Fibroblast of skin of left quadriceps (primary cell): ENCODE measurements at places on chromosomes 6 and 20.

DNA sequence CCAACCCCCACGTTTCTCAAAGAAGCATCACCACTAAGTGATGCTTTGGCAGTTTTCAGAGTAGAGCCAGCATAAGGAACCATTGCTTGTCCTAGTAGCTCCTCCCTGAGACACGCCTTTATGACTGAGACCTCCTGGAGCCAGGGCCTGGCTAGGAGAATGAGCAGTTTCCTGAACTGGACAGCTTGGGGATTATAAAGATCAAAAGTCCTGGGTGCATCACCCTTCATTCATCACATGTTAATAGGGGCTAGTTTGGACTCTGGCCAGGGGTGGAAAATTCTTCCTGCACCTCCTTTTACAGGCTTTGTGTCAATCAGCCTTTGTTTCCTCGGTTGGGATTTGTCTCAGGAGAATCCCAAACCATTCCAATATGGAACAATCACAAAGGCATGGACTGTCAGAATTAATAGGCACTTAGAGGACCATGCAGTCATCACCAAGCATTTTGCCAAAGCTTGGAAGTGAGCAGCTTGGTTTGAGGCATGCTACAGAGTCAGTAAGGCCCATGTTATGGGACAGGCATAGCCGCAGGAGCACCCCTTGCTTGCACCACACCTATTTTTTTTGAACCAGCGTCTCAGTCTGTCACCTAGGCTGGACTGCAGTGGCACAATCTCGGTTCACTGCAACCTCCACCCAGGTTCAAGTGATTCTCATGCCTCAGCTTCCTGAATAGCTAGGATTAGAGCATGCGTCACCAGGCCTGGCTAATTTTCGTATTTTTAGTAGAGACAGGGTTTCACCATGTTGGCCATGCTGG, 64.9 kb upstream of the TGM3 start:
- DNase-seq: no peak

GRCh38 chr20:44271915-44272663, 25.0 kb downstream of the GDAP1L1 start:
- DNase-seq: no peak

GRCh38 chr6:106084106-106084988, 1.8 kb upstream of the PRDM1 start:
- peak; percentile 89 for DNase-seq

DNA sequence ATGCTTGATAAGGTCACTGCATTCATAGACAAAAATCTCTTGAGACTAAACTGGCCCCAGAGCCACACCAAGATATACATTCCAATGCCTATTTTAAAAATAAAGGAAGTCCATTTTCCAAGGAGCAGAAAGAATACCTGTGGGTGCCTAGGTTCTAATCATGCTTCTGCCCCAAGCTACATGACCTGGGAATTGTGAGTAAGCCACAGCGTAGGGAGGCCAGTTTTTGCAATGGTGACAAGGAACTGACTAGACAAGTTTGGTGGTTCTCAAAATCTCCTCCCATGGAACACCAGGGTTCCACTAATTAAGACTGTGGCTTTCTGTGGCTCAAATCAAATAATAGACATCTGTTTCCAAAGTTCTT, 83.3 kb downstream of the GMDS start:
- no peak for DNase-seq

GRCh38 chr6:11538052-11538818, 686 bp downstream of the TMEM170B start:
- DNase-seq: no peak

DNA sequence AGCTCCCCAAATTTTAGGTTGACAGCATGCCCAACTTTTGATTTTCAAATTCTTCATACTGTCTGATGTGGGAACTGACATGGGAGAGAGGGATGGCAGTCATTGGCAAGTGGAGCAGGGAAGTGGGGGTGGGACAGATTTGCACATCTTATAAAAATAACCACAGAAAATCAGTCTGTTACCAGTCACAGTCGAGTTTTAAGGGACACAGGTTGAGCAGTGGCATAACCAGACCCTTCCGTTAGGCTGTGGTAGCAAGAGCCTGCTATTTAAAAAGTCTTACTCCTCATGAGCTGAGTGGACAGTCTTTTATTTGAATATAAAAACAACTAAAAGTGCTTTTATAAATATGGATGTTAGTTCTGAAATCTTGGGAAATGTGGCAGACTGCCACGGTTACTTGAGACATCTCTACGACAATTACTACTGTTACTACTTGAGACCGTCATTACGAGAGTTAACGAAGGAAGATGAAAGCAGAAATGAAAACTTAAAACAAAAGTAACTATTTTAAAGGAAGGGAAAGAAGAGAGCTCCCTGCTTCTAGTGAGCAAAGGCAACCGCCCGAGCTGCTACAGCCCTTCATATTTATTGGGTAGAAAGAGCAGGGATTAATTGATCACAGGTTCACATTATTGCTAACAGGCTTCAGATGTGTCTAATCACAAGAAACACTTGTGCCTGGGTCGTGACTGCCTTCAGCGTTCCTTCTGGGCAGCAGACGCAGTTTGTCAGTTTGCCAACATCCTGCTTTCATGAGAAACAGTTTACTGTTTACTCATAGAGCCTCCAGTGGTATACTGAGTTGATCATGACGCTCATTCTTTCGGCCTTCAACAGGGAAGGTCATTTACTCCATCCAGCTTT, 71.3 kb downstream of the EFHC1 start:
- no peak for DNase-seq

DNA sequence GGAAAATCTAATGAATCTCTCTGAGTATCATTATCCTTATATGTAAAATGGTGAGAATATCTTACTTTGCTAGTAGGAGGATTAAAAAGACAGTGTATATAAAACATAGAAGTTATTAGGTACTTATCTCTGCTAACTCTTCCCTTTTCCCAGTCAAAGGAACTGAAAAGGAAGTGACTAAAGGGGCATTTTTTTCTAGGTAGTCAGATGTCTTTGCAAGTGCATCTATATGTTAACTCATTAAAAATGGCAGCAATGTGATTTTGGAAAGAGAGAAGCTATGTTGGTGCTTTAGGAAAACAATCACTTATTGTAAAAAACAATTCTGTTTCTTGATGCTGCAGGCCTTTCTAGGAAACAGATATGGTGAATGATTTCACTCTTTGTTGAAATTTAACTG, 180.9 kb downstream of the SAMD5 start:
- DNase-seq: no peak

GRCh38 chr6:113451049-113451448, 406.1 kb upstream of the MARCKS start:
- DNase-seq: no peak

GRCh38 chr20:37781626-37782025, 87.8 kb downstream of the CTNNBL1 start:
- no peak for DNase-seq

DNA sequence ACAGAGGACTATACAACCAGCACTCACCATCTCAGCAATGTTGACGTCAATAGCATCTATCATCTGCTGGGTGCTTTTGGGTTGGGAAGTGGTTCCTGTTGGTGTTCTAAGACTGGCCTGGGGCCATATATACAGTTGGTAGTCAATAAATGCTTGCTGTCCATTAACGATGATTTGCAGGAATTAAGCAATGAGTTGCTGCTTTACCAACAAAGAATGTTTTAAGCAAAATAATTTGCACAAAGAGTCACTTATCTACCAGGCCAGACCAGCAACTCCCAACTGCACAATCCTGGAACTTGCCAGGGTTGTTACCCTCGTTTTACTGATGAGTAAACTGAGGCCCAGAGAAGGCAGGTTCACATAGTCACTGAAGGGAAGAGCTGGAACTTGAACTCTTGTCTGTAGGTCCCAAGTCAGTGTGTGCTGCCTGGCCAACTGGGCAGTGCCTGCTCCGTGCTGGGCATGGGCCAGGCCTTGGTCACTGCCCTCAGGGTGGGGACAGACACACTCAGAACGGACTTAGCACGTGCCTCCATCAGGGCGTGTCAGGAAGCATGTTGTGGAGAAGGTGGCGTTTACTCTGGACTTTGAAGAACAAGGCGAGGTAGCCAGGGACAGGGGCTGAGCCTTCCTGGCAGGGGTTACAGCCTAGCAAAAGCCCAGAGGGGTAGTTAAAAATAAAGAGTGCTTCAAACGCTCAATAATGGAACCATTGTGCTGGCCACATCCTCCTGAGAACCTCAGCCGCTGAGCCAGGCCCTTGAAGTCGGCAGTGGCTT, 2.5 kb upstream of the SRC start:
- DNase-seq: no peak
